ENCODE measurements at places on chromosomes 1 and 21.

- no peak for DNase-seq
Measured at GRCh38 chr1:213103377-213104306, 52.6 kb downstream of the RPS6KC1 start.

DNA sequence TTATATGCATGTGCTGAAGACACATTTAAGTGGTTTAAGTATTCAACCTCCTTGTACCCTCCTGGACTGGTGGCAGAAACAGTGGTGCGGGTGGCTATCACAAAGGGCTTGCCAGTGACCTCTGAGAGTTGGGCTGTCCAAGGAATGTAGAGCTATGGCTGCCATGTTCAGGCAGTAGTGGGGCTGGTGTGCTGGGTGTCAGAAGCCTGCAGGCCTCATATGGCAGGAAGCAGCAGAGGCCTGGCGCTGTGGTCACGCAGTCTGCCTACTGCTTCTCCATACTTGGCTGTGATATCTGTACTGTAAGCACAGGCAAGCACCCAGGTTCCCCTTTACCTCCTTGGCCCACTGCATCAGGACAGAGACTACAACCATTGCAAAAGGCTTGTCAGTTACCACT lies 870.0 kb downstream of the LRRIQ3 start:
- no peak for DNase-seq

DNA sequence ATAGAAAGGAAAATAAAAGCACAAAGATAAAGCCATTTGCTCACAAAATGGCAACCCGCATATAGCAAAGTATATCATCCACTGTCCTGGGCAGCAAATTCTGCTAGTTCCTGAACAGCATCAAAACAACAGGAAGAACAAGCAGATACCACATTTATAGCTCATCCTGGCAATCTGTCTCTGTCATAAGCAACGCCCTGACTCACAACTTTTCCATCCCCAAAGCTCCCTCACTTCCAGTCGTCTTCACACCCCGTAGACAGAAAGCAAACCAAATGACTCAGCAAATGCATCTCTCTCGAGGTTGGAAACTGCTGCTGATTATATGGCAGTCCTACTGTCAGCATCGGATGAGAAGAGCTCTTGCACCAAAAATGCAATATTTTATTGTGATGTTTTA lies 65.8 kb downstream of the AK5 start:
- DNase-seq, result peak; percentile 19

- no peak for DNase-seq
Measured at GRCh38 chr21:39529026-39529425, 77.3 kb downstream of the SH3BGR start.

DNA sequence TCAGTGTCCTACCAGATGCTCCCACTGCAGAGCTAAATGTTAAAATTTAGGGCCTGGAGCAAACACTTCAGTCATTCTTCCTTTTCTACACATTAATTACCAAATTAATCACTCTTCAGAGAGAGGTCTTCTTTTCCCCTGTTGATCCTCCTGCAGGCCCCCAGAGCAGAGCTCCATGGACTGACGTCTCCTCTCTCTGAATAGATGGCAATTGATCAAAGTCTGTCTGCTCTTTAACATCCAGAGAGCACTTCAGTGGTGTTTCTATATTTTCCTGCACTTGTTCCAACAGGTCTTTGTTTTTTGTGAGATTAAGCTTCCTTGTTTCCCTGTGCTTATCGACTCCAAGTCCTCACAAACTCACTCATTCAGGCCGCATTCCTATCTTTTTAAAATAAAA lies 239.3 kb downstream of the SIPA1L2 start:
- no peak for DNase-seq

- DNase-seq, result no peak
Measured at GRCh38 chr1:152013664-152014237, 20.1 kb upstream of the S100A10 start.

GRCh38 chr1:180720753-180721152 lies 88.9 kb downstream of the XPR1 start:
- no peak for DNase-seq

- DNase-seq, result peak; percentile 21
Measured at GRCh38 chr1:19209439-19209989, 552 bp downstream of the UBR4 start.

DNA sequence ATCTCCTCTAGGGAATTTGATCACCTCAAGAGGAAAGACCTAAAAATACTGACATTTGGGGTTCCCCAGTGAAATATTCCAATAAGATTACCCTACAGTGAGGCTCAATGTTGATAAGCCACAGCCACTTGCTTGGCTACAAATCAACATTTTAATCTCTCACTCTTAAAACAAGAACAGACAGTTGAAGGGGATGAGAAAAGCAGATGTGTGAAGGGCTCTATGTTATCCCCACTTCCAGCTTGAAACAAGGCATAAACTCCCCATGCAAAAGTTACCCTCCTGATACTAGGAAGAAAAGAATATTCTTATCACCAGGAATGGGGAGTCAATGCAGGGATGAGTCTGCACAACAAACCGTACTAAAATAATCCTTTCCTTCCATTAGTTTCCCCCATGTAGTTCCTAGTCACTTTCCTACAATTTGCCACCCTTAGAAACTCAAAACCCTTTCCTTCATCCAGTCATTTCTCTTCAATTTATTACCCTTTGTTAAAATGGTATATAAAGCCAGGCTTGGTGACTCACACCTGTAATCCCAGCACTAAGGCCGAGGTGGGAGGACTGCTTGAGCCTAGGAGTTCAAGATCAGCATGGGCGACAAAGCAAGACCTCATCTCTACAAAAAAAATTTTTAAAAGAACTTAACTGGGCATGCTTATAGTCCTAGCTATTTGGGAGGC lies 29.5 kb downstream of the LPGAT1 start:
- no peak for DNase-seq

GRCh38 chr1:19374926-19375325 lies 62.8 kb downstream of the SLC66A1 start:
- no peak for DNase-seq

- DNase-seq, result no peak
Measured at GRCh38 chr1:75170981-75171380, 36.8 kb downstream of the LHX8 start.

DNA sequence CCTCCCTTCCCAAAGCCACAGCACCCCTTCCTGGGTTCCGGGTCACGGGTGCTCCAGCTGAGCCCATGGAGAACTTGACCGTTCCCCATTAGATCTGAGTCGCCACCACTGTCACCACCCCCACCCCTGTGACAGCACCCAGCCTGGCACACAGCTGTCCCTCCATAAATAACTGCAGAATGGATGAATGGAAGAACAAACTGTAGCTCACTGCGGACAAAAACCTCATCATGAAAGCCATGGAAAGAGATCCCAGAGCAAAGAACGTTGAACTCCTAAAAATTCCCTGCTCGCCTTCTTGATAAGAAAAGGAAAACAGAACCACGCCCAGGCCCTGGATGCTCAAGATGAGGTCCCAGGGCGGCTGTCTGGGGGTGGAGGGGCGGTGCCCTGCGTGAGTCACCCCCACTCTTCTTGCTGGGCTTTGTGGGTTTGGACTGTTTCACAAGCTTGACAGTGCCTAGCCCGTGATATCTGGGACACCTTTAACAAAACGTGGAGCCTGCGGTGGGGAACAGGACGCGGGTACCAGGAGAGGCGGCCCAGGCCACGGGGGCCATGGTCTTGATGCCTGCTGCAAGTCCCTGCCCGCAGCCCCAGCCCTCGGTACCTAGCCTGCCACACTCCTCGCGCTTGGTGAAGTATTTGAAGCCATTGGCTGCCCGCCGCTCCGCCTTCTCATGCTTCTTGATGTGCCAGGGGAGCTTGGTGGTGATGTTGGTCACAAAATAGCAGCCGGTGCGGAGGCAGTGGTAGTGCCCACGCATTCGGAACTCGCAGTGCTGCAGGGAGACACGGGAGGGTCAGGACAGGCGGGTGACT lies 151.9 kb downstream of the CASZ1 start:
- DNase-seq, result no peak

DNA sequence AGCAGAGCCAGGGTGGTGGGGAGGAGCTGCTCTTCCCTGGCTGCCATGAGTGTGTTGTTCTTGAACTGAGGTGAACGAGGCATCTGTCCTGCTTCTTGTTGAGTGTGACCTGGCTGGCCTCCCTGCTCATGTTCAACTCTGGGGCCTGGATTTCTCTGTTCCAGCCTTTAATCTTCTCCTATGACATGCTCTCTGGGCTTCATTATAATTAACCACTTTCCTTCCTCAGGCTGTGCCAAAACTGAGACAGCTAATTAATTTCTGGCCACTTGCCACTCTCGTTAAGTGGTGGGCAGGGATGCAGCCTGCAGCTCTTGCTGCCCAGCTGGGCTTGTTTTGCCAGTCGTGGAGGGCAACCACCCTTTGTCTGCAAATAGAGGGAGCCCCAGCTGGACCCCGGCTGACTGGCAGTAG lies 23.3 kb downstream of the OPRD1 start:
- DNase-seq, result no peak

DNA sequence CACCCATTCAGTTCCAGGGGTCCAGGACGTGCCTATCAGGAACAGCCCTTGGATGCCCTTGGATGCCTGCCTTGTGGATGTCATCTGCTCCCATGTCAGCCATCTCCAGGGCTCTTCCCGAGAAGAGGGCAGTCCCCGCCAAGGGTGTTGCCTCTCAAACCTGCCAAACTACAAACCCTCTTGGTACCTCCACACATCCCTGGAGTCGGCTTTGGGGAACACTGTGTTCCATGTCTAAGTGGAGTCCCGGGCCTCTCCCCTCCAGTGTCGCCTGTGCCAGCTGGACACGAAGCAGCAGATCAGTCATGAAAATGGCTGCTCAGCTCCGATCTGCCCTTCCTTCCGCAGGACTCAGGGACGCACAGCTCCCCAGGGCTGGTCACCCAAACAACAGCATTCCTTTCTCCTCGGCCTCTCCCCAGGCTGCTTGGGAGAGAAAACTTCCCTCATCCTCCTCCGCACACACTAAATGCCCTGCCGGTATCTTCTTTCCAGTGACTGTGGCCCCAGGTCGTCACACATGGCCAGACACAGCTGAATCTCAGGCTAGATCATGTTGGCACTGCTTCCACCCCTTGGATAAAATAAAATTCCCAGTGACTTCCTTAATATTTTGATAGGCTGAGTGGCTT lies 53.4 kb downstream of the GALNT2 start:
- DNase-seq, result no peak
